Fibroblast of skin of left biceps (primary cell): ENCODE measurements at places on chromosomes 6 and 20.

- DNase-seq, result no peak
These were observed 224.2 kb downstream of the SYNDIG1 start for GRCh38 chr20:24693466-24694156.

DNA sequence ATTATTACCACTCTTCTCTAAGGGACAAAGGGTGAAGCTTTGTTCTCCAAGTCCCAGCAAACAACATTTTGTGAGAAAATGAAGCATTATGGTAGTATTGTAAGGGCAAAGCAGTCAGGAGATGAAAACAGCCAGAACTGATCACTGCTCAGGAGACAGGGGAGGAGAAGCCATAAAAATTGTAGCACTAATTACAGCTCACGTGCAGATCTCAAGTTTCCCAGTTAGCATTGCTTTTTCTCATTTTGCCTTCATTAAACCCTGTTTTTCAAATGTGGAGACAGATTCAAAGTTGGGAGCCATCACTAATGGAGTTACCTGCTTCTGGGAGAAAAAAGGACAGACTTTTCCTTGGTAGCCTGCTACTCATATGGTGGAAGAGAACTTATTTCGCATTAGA, 210.9 kb upstream of the PDE10A start:
- DNase-seq, result no peak

GRCh38 chr20:8578161-8578865, 446.2 kb downstream of the PLCB1 start:
- DNase-seq, result peak; percentile 7

GRCh38 chr6:7721649-7722048, 4.2 kb upstream of the BMP6 start:
- DNase-seq, result no peak

DNA sequence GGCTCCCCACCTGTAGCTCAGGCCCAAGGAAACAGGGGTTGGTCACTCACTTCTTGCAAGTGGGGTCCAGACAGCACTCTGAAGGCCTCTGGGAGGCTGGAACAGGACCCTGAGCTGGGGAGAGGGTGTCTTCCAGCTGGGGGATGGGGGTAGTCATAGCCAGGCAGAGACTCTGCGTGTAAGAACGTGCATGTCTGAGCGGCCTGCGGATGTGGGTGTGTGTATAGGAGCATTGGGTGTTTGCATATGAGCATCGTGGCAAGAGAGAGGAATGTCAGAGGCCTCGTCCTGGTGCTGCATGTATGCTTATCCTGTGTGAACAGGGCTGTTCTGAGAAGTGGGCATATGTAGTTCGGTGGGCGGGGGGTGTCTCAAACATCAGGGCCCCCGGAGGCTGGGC, 12.1 kb downstream of the BPIFB3 start:
- DNase-seq, result no peak

DNA sequence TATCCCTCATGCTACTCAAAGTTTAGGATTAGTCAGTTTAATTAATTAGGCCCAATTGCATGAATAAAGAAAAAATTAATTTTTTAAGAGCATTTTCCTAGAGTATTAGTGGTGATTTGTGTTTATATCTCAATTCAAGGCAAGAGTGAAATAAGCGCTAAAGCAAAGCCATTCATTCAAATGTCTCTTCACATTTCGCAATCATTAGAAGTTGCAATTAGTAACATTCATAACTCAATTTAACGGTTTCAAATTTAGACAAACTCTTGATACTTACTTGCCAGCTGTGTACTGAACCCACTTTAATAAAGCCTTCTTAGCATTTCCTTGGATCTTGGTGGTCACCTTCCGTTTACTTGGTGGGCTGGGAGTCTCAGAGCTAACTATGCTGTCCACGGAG, 127.2 kb downstream of the SYNE1 start:
- DNase-seq, result no peak

DNA sequence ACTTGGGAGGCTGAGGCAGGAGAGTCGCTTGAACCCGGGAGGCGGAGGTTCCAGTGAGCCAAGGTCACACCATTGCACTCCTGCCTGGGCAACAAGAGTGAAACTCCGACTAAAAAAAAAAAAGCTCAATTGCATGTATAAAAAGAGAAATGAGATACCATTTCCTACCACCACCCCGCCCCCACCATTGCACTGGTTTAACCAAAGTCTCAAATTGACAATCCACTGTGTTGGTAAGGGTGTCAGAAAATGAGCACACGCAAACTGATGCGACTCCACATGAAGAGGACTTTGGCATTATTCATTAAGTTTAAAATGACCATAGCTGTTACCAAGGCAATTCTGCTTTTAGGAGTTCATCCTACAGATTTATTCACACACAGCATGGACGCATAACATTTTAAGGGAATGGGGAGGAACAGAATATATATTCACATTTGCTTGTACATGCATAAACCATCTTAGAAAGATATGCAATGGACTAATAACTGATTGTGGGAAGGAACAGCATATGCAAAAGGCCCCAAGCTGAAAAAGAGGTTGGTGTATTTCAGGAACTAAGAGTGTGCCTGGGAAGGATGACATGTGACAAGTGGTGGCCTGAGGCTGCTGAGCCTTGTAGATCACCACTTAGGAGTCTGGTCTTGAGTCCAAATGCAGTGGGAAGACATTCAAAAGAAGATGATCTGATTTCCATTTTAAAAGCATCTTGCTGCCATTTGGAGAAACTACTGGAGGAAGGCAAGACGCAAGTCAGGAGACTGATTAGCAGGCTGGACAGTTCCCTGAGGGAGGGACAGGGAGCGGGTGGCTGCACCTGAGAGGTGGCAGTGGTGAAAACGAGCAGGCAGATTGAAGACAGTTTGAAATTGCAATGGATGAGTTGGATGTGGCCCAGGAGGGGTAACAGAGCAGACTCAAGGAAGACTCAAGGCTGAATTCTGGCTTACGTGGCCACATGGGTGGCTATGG, 37.2 kb upstream of the PTPN1 start:
- DNase-seq, result no peak

- no peak for DNase-seq
These were observed 47.8 kb upstream of the ARMC2 start for GRCh38 chr6:108800427-108800864.

GRCh38 chr20:16844406-16844805, 96.2 kb downstream of the OTOR start:
- DNase-seq, result no peak

- no peak for DNase-seq
These were observed 174.1 kb downstream of the ADAT2 start for GRCh38 chr6:143276436-143276835.

- DNase-seq, result no peak
These were observed 82.4 kb downstream of the RNF144B start for GRCh38 chr6:18469536-18469935.

DNA sequence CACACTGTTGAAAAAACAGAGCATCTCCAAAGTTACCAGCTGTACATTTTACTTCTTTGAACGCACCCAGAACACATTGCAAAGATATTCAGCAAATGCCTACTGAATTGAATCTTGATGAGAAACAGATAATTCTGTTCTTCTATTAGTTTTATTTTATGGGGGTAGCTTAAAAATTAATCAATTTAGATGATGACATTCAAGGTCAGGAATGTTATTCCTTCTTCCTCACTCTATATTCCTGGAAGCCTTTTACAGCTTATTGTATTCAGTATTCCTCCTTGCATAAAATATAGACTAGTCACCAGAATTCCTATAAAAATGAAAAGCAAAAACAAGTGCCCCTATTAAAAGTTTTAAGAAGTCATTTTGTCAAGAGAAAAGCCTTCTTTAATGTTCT, 21.4 kb upstream of the GMDS start:
- no peak for DNase-seq

DNA sequence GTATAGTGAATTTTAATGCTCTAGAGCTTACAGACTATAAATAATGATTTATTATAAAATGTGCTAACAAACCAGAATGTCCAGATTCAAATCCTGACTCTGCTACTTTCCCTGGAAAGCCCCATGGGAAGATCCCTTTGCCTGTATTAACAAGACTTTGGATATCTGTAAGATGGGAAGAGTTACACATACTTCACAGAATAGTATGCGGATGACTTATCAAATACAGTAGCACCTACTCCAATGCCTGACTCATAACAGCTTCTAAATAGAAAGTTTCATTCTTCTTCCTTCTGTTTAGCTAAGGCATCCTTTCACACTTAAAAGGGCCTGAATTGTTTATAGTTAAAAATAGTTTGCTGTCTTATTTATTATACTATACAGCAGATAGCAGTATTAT, 166.3 kb downstream of the KCNQ5 start:
- no peak for DNase-seq

GRCh38 chr20:5806457-5807263, 56.5 kb downstream of the SHLD1 start:
- no peak for DNase-seq

GRCh38 chr20:23313271-23313670, 37.3 kb upstream of the NXT1 start:
- no peak for DNase-seq

DNA sequence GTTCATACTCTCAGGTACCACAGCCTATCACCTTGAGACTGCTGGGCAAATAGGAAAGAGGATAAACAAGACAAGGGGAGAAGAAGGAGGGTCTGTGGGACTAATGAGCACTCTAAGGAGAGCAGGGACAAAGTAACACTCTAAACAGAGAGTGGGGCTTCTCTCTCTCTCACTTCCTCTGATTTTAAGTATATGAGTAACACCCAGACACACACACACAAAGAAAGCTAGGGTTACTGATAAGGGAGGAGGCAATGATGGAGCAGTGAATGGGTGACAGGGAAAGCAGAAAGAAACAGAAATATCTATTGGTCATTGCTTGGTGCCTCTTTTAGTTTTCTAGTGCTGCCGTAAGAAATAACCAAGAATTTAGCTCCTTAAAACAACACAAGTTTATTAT, 96.2 kb upstream of the RNF217 start:
- DNase-seq, result no peak
